ENCODE measurements at places on chromosomes 7 and 10.

- no peak for DNase-seq
Measured at GRCh38 chr7:67947646-67948045, 951.0 kb downstream of the TYW1 start.

DNA sequence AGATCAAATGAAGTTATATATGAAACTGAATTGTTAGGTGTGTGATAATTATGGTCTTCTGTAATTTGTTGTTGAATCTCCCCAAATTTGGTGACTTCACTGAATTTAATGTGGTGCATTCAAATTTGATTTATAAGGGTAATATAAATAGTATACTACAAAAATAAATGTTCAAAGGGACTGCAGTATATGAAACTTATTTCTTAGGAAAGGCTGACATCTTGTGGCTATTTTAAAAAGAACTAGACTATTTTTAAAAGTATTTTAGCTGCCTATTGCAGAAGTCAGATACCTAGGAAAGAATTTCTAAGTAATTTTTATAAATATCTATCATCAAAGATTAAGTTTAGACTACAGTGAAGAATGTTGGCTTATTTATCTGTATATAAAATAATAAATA lies 36.6 kb downstream of the ATRNL1 start:
- DNase-seq, result peak; percentile 16

GRCh38 chr7:10655031-10655430 lies 318.6 kb upstream of the PHF14 start:
- no peak for DNase-seq

DNA sequence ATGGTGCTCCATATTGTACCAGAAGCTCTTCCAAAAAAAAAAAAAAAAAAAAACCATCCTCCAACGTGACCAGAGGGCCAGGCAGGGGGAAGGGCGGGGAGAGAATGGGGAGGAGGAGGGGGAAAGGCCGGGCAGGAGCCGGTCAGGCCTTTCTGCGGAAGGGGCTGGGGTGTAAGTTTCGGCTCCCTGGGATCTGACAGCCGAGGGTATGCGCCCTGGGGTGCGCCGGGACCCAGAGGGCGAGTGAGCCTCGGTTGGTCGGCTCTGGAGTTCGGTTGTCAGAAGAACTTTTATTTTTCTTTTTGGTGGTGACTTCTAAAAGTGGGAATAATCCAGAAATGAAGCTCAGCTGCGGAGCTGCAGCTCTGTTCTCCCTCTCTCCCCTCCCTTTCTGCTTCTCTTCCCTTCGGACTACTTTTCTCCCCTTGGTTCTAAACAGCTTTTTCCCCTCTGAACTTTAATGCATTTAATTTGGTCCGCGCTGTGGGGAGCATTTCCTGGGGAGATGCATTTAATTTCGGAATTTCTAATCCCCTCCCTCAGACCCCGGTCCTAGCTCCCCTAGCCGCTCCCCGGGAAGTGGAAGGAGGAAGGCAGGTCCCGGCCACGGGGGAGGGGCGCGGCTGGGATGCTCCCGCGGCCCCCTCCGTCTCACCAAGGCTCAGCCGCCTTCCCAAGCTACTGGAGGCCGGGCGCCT lies 3.9 kb upstream of the PAX2 start:
- no peak for DNase-seq

- DNase-seq, result no peak
Measured at GRCh38 chr10:98444314-98445006, 2.3 kb downstream of the HPS1 start.

DNA sequence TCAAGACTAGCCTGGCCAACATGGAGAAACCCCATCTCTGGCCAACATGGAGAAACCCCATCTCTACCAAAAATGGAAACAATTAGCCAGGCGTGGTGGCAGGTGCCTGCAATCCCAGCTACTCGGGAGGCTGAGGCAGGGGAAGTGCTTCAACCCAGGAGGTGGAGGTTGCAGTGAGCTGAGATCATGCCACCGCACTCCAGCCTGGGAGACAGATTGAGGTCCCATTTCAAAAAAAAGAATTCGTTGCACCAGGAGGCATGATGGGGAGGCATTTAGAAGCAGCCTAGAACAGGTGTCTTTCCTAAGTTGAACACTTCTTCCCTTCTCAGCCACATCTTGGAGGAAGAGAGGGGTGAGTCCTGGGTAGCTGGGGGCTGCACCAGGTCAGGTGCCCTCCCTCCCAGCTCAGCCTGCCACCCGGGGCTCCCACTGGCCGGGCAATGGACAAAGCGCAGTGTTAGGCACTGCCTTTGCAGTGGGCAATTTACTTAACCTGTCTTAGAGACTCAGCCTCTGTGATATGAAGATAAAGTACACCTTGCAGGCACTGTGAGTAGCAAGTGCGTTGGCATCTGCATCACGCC lies 726.8 kb downstream of the PARD3 start:
- no peak for DNase-seq
